ENCODE measurements at places on chromosomes 13 and 19.

- no peak for DNase-seq
Measured at GRCh38 chr13:75774176-75774575, 138.0 kb downstream of the LMO7 start.

DNA sequence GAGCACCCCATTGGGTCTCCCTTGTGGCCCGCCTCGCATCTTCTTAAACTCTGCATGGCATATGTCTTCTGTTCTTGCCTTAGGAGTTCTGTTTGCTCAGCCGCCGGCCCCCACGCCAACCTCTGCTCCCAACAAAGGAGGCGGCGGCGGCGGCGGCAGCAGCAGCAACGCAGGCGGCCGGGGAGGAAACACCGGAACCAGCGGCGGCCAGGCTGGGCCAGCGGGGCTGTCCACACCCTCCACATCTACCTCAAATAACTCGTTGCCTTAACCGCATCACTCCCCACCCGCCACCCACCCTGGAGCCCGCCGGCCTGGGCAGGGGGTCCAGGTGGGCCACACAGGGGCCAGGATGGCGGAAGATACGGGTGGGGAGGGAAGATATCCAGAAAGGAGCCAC, 12.3 kb upstream of the WDR18 start:
- no peak for DNase-seq

- DNase-seq = no peak
Measured at GRCh38 chr19:53912653-53913052, 3.6 kb downstream of the CACNG7 start.

DNA sequence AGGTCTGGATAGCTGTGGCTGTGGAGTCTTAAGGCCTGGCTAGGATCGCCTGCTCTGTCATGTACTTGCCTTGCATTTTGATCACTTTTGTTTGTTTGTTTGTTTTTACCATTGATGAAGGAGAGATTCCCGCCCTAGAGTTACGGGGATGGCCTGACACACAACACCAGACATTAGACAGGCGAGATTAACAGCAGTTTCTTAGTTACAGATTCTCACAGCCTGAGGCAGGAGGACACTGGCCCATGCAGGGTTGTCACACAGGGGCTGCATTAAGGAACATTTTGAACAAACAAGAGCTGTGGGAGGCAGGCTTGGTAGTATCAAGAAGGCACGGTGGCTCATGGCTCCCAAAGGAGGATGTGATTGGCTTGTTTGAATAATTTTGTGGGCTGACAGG, 291.8 kb downstream of the HS6ST3 start:
- DNase-seq = no peak

DNA sequence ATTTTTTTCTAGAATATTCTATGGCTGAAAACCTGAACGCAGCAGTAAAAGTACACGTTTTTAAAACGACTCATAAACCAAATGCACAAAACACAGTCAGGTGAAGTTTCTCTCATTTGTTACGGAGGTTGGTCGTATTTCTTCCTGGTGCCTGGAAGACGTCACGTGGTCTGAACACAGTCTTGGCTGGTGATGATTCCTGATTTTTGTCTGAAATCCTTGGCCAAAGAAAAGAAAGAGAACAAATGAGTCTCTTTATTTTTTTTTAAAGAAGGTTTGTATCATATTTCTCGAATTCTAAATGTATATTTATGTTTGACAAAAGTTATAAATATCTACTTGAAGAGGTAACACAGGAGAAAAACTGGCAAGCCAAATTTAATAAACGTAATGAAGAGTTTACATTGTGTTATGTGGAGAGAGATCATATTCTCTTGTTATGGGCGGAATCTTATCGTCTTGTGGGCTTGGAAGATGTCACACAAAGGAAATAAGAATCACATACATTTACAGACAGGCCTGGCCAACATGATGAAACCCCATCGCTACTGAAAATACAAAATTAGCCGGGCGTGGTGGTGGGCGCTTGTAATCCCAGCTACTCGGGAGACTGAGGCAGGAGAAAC, 10.0 kb upstream of the PNMA8A start:
- no peak for DNase-seq

DNA sequence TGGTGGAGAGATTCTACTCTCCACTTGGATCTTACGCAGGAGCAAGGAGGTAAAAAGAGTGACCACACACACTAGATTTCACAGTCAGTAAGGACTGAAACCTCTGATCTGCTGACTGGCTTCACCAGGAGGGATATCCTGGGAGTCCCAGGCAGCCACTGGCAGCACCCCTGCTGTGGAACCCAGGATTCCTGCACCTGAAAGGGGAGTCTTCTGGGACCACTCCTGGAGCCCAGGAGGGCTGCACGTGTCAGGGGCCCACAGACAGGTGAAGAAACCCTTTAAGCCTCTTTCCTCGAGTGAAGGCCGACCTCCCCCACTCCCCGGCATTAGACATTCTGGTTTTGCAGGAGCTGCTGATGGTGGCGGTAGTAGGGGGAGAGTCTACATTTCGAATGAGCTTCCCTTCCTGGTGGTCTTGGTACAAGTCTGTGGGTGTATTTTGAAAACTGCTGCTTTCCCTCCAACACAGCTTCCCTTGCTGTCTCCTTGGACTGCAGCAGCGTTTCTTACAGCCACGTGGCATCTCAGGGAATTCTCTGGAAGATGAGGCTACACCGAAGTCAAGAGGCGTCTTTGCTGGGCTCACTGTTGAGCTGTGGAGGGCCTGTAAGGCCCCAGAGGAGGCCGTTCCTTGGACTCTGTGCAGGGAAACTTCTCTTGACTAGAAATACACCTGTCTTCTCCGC, 62.6 kb downstream of the ALOX5AP start:
- no peak for DNase-seq

- DNase-seq = no peak
Measured at GRCh38 chr19:30785458-30786137, 413.4 kb downstream of the ZNF536 start.

Data from stimulated activated CD8-positive, alpha-beta memory T cell treated with anti-CD3 and anti-CD28 coated beads, Interleukin-15, amount 100 ng/mL, for 48 hours (primary cell).